ENCODE measurements at places on chromosomes 1 and 21.

DNA sequence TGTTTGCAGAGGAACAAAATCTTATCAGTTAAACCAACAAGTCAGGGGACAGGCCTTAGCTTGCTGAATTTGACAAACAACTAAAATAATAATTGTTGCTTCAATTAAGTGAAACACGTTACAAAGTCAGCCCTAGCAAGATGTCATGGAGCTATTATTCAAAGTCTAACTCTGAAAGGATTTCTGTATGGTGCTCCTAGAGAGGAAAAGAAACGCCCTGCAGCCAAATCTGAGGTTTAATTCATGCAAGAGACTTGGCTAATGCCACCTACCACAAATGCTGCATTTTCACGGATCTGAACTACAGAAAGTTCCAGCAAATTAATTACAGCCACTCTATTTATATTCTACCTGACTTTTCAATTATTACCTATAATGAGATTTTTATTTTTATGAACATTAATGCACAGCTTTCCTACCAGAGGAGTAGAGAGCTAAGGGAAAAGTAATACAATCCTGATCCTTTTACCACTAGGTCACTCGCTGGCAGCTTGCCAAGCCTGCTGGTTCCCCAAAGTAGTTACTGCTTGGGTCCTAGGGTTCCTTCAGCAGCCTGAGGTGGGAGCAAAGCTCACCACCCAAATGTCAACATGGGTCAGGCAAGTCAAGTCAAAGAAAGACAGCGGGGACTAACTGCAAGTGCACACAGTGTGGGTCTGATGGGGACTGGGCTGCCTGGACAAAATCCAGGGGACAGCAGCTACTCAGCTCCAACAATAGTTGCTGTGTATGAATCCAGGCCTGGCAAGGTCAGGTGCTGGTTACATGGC lies 8.5 kb downstream of the COLGALT2 start:
- no peak for DNase-seq

DNA sequence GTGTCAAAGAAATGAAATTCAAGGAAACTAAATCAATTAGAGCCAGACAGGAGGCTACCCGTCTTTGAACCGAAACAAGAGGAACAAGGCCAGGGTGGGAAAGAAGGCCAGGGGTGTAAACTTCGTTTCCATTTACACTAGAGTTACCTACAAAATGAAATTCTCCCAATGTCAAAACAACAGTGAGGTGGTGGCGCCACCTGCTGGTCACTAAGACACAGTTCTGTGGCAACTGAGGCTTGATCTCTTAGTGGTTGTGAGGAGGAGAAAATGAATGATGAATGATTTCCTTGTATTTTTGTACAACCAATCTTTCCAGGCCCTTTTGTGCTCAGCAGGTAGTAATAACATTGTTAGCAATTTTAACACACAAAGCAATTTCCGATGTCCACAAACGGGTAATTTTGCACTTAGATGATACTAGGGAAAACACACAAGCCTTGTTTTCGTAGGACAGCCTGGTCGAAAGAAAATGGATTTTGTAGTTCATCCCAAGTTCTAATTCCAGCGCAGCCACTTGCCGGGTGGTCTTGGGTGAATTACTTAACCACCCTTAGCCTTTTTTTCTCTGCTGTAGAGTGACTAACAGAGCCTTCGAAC lies 54.8 kb upstream of the SOD1 start:
- DNase-seq = peak; percentile 82

DNA sequence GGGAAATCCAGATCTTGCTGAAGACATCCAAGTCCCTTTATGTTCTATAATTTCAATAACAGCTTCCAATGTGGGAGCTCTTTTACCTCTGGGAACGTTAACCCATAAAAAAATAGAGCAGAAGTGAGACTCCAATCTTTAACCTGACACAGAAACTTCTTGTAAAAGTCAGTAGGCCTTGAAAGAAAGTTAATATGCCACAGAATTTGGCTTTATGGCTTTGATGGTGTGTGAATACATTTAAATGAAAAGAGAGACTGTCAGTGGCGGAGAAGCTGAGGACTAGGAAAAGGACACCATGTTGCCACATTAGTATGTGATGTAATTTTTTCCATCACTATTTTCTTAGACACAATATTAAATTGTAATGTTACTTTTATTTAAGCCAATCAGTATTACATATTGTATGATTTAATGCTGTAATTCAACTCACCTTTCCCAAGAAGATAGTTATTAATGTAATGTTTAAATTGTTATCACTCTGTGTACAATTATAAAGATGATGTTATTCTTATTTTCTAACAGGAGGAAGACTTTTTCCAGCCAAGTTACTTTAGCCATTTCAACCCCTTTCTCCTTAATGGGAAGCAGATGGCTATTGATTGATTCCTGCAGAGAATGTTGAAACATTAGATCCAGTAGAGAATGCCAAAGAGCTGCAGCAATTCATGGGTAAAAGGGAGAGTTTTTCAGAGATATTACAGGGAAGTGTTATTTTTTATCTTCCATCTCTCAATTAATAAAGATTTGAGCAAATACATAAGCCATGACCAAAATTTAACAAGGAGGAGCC lies 17.5 kb upstream of the CLDN8 start:
- no peak for DNase-seq

GRCh38 chr1:115980998-115981993 lies 5.0 kb downstream of the SLC22A15 start:
- DNase-seq = no peak

GRCh38 chr1:184965944-184966860 lies 8.1 kb downstream of the NIBAN1 start:
- DNase-seq = no peak

- no peak for DNase-seq
Measured at GRCh38 chr21:33478182-33478581, 1.6 kb downstream of the TMEM50B start.

DNA sequence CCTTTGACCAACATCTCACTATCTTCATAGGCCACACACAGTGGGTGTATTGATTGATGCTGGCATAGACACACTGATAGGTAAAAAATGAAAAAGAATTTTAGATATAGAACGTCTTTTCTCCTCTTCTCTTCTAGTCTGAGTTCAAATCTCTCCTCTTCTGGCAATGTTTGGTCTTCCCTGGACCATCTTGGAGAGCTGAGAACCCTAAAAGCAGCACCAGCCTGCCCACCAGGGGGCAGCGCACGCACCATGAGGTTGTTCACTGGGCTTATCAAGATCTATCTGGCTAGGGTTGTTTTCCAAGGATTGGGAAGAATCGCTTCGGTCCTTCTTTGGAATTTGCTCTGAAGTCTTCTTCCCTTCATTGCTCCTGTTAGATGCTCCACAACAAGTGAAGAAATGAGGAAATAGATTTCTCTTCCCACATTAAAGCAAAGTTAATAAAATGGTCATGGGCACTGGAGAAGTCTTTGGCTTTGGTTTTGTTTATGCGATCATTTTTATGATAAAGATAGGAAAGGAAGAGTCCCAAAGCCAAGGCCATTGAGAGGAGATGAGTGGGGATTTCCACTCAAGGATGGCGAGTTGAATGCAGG lies 104.0 kb upstream of the OLIG2 start:
- peak; percentile 26 for DNase-seq

DNA sequence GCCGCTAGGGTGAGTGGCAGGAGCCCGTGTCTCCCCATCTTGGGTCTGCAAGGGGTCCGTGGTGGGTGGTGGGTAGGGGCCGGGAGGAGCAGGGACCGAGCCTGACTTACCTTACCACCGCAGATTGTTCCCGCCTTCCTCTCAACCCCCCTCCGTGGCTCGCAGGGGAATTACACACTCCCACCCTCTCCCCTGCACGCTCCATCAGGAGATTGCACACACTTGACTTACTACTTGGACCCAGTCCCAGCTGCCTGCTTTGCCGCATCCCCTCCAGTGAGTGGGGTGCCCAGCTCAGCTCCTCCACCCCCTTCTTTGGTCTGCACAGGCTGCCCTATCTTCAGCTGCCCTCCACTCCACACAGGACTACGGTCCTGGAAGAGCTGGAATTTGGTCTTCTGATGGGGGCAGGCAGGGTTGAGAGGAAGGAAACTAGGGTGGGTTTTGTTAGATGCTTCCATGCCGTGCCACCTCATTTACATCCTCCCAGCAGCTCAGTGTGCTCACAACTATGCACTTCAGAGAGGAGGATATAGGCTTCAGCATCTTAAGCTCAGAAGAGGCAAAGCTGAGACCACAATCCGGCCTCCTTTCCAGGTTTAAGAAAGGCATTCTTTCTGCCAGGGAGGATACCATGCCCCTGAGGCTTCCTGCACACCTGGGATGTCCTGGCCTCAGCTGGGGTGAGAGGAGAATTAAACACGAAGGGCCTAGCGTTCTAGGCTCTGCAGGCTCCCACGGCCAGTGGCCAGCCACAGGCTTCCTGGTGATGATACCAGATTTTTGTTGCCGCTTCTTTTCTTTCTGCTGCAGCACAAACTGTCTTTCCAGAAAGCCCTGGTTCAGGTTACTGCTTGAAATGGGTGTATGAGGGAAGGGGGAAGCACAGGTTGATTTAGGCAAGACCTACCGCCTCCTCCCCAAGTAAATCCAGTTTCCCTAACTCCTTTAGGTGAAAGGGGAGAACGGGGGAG lies 2.3 kb downstream of the KCNC4 start:
- no peak for DNase-seq

DNA sequence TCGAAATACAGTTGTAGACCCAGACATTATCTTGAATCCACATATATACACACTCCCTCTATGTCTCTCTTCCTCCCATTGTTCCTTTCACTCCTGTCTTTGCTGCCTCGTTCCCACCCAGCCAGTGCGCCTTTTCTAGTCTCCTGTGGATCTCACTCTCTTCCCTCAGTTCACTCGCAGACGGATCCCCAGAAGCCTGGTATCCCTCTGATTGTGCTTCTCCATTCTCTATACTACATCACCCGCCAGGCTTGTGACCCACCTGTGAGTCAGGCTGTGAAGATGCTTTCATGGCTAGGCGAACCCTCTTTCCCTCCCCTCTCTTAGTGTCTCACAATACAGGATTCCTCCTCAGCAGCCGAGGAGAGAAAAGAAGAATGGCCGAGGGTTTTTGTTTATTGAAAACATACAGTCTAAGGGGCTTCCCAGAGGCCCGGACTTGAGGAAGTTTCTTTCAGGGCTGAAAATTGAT lies 1.5 kb downstream of the HCN3 start:
- DNase-seq = no peak

GRCh38 chr1:248838357-248839167 lies 538 bp downstream of the ZNF672 start:
- DNase-seq = peak; percentile 95

- peak; percentile 40 for DNase-seq
Measured at GRCh38 chr1:114482585-114482984, 28.4 kb downstream of the TRIM33 start.

DNA sequence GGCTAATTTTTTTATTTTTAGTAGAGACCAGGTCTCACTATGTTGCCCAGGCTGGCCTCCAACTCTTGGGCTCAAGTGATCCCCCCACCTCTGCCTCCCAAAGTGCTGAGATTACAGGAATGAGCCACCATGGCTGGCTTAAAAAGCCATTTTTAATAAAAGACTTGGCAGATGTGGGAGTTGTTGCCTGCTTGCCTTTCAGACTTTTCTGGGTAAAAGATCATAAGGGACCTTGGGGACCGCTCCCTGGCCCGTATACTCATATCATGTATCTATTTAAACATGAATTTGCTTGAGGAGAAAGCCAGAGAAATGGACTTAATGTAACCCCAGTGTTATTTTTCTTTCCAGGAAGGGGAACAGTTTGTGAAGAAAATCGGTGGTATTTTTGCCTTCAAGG lies 23.4 kb upstream of the PODN start:
- no peak for DNase-seq

DNA sequence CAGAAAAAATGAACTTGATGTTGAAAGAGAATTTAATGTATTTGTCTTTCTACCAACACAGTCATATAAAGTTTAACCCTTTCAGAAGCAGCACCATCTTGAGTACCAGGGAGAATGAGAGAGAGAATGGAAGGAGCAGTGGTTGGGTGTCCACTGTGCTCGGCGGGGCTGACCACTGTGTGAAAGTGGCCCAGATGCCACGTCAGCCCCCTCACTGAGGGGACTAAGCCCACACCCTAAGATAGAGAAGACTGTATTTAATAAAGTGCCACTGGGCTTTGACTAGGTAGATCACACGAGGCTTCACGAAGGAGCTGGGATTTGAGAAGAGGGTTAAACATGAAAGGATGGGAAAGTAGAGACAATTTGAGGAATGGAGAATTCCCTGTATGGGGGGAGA lies 31.2 kb downstream of the BATF3 start:
- DNase-seq = no peak

GRCh38 chr1:150076066-150076465 lies 8.5 kb downstream of the VPS45 start:
- peak; percentile 50 for DNase-seq

DNA sequence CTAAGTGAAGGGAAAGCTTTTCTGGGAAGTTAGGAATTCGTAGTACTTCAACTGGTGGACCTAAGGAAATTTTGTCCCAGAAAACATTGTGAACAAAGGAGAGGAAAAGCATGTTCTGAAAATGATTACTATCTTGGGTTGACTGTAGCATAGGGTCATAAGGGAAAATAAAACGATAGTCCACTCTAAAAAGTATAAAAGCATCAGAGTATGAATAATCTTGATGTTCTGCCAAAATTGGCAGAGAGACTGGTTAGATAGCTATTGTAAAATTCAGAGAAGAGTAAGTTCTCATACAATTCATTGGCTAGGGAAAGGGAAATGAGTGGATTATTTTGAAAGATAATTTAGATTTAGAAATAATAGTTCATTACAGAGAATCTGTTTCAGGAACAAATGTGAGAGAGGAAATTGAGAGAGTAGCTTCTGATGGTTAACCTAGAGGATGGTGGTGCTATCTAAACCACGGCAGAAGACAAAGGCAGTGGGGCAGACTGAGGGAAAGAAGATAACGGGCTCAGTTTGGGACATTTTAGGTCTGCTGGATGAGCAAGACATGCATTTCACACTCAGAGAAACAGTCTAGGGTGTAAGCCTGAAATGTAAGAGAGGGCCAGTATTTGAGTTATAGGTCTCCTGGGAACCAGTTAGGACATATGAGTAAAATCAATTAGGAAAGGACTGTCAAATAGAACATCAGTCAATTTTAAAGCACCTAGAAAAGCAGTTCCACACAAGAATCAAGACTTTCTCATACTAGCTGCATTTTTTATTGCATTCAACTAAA lies 799.3 kb upstream of the CXADR start:
- DNase-seq = no peak

- DNase-seq = no peak
Measured at GRCh38 chr1:109263234-109263596, 13.9 kb downstream of the CELSR2 start.

Data from CD4-positive, CD25-positive, alpha-beta regulatory T cell (primary cell).